ENCODE measurements at places on chromosomes 2 and 18.

DNA sequence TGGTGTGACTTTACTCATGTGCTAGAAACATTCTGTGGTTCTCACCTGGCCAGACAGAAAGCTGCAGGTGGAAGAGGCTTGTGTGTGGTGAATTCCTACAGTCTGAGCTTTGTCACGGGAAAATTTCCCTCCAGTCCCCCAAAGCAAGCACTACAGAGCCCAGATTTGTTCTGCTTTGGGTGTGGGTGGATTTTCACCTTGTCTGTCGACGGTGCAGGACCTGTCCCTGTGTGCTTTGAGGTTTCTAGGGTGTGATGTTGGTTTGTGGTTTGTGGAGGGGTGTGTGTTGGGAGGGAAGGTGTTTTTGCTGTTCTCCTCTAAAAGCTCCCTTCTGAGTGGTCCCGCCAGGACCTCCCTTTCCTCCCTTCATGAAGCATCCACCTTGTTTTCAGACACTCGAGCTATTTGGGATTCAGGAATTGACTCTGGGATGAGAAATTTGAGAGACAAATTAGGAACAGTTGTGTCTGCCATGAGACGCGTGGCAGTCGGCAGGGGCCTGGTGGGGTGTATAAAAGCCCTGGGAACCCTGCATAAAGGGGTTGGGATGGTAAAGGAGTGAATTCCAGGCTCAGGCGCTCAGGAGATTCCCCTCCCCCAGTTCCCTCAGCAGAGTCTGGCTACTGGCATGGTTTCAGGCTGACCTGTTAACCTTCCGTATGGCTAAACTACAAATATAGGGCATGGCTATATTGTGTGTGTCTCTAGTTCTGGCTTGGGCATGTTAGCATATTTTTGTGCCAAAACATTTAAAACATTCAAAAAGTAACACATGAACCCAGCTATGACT lies 65.5 kb downstream of the DGKD start:
- no peak for DNase-seq

- no peak for DNase-seq
These were observed 114.4 kb downstream of the CAPN13 start for GRCh38 chr2:30692829-30693275.

DNA sequence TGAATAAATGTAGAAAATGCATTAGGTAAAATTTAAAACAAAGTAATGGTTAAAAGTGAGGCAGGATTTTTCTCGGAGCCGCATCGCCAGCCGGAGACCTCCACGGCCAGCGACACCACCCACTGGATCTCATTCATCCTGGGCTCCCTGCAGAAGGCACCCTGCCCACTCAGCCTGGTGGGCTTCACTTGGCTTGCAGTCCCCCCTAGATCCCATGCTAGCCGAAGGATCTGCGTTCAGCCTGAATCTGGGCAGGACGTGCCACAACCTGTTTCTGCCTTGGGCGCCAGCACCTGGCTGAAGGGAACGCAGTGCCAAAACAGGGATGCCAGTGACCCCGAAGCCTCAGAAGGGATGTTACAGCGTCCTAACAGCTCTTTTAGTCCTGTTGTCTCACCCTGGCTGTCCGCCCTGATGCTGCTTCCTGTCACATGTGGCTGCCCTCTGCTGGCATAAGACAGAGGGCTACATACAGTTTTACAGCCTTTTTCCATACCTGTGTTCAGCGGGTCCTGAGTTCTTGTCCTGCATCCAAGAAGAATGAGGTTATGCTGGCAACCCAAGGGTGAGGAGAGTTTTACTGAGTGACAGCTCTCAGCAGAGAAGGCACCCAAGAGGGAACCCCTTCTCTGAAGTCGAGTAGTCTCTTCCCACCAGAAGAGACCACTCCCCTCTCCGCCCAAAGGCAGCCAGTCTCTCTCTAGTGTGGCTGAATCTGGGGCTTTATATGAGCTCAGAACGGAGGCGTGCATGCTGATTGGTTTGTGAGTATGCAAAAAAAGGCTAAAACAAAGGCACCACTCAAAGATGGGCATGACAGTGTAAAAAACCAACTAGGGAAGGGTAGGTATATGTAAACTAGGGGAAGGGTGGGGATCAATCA lies 173.1 kb upstream of the GYPC start:
- no peak for DNase-seq

- no peak for DNase-seq
These were observed 160.9 kb downstream of the DYSF start for GRCh38 chr2:71613953-71614925.

- DNase-seq, result peak; percentile 75
These were observed 101.9 kb downstream of the DNER start for GRCh38 chr2:229612384-229612971.

GRCh38 chr18:66013969-66014368 lies 263.2 kb downstream of the CDH7 start:
- no peak for DNase-seq

DNA sequence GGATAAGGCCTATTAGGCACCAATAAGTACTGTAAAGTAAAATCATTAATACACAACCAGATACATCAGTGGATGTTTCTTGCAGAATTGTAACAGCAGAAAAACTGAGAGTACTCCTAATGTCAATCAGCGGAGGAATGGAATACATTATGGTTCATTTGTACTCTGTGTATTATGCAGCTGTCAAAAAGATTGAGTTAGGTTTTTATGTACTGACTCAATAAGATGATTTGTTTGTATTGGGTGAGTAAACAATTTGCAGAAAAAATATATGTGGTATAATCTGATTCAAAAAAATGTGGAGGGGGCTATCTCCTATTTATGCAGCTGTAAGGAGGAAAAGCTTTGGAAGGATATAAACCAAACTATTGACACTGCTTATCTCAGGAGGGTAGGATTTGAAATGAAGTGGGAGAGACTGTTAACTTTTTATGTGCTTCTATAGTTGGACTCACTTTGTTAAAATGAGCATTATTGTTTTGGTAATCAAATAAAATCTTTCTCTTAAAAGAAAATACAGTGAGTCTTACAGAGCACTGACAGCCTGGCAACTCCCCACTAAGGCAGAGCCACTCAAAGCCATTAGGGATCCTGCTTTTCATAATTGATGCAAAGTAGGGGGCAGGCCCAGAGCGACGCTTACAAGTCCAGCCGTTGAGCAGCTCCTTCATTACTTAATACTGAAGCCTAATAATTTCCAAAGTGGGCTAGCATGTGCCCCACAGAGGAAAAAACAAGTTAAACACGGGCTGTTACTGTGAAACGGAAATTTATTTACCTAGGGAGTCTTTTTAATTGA lies 168.8 kb downstream of the PHLPP1 start:
- no peak for DNase-seq

- no peak for DNase-seq
These were observed 425.3 kb downstream of the THSD7B start for GRCh38 chr2:137190411-137191195.

All from globus pallidus (tissue), 1 donor.